ENCODE measurements at places on chromosomes 12 and 14.

- no peak for DNase-seq
These were observed 303.2 kb upstream of the LRFN5 start for GRCh38 chr14:41303506-41303905.

- DNase-seq: no peak
These were observed 27.8 kb downstream of the AACS start for GRCh38 chr12:125092872-125093680.

- DNase-seq: no peak
These were observed 23.1 kb downstream of the TMED10 start for GRCh38 chr14:75153295-75153694.

DNA sequence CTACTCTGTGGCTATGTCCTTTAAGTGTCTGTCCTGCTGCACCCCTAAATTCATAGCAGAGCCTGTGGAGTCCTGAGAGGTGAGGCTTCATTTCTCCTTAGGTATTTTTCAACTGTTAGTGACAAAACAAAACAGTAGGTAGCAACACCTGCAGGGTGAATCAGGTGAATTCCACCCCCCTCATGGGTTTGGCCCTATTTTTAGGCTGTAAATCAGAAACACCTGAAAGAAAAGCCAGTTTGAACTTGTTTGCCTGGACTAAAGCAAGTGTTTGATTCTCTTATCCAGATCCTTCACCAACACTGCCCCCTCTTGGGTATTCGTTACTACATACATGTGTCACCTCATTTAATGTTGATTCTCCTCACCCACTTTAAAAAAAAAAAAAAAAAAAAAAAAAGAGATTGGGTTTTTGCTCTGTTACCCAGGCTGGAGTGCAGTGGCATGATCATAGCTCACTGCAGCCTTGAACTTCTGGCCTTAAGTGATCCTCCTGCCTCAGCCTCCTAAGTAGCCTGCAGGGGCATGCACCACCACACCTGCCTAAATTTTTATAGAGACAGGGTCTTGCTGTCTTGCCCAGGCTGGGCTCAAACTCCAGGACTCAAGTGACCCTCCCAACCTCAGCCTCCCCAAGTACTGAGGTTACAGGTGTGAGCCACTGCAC lies 10.3 kb downstream of the TBPL2 start:
- peak; percentile 42 for DNase-seq

DNA sequence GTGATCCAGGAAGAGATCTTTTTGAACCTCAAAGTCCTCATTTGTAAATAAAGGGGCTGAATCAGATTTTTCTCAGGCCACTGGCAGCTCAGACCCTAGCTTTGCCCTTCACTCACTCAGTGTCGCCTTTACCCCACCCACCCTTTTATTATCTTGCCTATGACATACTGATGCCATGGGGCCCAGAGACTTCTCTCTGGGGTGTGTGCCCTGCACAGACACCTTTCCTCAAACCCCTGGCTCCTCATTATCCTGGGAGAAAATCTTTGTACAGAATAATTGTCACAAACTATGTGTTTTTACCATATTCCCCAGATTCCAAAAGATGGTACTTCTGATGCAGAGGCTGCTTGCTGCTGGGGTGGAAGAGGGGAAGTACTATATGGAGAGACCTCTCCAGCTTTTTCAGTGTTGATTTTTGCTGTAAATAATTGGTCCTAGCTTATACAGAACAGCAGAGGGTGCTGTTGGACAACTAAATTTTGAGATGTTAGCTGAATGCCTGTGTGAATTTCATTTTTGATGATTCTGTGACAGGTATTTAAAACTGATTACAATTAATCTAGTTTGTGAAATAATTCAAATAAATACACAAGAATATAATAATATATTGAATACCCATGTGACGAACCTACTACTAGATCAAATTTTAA lies 53.9 kb upstream of the DCD start:
- DNase-seq: peak; percentile 14

GRCh38 chr14:32510815-32511214 lies 181.7 kb downstream of the AKAP6 start:
- DNase-seq: no peak

DNA sequence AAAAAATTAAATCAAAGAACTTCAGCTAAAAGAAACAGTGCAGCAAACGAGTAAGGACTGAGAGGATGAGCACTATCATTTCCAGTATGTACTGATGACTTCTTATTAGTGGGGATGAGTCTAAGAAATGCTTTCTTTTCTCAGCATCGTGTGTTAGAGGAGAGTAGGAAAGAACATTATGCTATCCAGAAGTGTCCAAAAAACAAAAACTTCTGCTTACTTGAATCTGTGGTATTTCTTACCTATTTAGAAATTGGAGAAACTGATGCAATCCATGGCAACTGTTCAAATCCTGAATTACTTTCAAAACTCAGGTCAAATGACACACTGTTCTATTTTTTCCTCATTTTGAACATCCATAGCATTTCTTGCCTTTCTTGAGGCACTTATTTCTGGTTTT lies 23.7 kb downstream of the ABCD2 start:
- no peak for DNase-seq

- no peak for DNase-seq
These were observed 1.5 kb upstream of the GALNT6 start for GRCh38 chr12:51392556-51393237.

- DNase-seq: no peak
These were observed 42.1 kb downstream of the TMTC3 start for GRCh38 chr12:88184196-88184595.

- no peak for DNase-seq
These were observed 5.4 kb downstream of the AP1G2 start for GRCh38 chr14:23561873-23562821.

GRCh38 chr12:88706286-88706685 lies 126.0 kb upstream of the KITLG start:
- no peak for DNase-seq

- no peak for DNase-seq
These were observed 41.0 kb upstream of the NCOR2 start for GRCh38 chr12:124608450-124608870.

DNA sequence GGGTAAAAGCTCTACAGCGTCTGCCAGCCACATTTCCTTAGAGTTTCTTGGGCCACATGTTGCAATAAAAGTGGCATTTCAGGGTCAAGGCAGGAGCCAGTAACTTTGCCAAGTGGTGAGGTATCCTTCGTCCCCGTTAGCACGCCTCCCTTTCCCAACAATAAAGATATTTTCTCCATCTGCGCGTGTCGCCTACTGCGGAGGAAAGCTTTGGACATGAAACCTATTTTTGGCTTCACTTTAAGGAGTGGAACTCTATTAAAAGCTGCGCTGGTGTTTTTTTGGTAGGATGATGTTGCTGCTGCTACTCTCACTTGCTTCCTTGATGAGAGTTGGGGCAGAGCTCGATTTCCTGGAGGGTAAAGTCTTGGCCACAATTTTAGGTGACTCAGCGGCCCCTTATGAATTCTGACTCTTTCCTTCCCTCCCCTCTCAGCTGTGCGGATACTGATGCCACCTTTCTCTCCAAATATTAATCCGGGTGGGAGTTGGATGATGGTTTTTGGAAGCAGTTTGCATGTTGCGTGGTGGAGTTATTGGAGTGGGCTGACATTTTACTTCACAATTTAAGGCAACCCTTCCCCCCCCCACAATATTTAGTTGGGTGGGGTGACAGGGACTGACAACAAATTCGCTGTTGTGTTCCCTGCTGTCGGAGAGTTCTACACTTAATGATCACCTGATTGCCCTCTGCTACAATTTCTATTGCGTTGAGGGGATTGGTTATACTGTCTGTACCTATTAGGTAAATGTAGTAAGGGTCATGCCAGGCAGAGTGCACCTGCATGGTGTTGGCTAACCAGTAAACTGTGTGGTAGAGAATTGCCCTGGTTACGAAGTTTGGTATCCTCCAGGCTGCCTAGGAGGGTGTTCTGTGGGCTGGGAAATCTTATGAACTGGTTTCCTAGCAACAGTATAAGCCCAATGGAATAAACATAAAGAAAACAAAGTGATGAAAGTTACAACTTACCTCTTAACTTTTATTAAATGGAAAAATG lies 1.1 kb downstream of the CCDC91 start:
- peak; percentile 23 for DNase-seq

GRCh38 chr14:62187265-62187664 lies 425.0 kb downstream of the SNAPC1 start:
- no peak for DNase-seq

DNA sequence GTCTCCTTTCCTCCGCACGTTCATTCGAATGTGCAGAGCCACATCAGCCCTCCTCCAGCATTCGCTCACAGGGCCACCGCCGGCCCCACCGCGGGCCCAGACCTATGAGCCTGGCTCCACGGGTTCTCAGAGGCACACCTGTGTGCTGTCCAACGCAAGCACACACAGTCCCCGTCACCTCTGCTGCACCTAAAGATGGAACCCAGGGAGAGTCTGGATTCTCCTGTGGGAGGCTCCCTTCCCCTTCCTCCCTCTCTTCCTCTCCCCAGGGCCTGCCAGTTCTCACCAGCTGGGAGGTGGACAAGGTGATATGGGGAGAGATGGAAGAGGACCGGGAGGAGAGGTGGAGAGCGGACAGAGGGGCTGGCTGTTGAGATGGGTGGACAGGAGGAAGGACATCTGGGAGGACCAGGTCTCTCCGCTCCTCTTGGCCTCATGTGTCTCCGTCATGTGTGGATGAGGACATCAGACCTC lies 4.9 kb upstream of the AQP6 start:
- no peak for DNase-seq

DNA sequence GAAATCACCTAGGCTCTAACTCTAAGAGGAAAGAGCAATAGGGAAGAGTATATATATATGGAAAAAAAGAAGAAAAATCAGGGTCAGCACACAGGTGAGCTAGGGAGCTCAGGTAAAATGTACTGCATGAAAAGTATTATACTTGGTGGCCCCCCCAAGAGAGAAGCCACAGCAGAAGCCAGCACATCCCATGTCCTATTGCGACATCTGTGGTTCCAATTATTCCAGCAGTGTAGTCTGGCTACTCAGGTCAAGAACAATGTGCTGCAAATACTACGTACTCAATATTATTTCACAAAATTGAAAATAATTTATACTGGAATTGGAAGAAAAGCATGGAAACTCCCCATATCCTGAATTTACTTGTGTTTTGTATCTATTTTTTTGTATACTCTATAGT lies 85.5 kb downstream of the CEP83 start:
- DNase-seq: no peak

DNA sequence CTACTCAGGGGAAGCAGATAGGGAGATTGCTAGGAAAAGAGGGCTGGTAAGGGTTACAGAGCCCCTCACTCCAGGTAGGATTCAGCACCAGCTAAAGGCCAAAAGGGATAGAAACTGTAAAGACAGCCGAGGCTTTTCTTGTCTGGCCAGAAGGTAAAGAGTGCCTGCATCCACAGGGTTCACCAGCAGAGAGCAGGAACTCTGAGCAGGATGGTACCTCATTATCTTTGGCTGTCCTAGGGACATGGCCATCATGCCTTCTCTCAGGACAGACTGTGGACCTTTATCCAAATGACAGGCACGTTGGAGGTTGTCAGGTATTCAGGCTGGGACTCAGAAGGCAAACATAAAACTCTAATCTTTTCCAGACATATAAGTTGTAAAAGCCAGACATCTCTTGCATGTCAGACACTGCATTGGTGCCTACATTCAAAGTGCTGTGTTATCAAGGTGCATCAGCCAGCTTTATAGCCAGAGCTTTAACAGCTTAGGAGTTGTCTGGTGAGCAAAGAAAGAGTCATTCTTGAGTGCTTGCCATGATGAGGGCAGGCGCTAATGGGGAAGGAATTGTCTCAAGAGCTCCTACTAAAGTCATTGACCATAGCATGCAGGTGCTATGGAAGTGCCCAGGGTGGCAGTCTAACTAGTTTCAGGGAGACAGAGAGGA lies 89.5 kb downstream of the PELI2 start:
- no peak for DNase-seq

- DNase-seq: no peak
These were observed 211.6 kb downstream of the FBXL14 start for GRCh38 chr12:1382826-1383225.

DNA sequence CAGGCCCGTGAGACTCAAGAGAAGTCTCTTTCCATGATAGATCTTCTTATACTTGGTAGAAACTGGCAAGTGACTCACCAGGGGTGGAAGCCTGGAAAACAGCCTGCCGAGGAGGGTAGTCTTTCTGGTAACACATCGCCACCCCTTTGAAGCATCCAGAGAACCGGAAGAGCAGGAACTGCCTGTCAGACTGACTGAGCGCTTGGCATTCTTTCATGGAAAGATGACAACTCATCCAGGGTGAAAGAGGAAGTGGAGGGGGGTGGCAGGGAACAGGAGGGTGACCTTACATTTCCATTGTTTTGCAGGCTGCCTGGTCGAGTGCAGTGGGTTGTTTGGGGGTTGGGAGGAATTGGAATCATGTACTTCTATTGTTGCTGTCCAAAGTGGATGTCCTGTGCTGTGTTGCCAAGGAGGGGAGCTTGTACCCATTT lies 34.5 kb downstream of the PRKCH start:
- DNase-seq: peak; percentile 38

DNA sequence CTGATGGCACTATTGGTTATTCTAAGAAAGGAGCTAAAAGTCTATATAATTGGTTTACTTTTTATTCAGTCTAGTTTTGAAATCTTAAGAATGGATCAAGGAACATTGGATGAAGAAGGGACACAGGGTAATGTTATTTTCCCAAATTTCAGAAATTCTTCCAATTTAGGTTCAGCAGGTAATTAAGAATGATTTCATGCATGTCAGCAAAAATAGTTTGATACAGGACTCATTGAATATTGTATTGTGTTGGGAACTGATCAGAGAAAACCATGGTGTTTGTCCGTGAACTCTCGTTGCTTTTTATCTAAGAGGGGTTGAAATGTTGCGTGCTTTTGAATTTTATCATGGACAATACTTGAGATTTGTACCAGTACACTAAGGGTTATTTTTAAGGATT lies 58.6 kb downstream of the PDE3A start:
- DNase-seq: no peak

DNA sequence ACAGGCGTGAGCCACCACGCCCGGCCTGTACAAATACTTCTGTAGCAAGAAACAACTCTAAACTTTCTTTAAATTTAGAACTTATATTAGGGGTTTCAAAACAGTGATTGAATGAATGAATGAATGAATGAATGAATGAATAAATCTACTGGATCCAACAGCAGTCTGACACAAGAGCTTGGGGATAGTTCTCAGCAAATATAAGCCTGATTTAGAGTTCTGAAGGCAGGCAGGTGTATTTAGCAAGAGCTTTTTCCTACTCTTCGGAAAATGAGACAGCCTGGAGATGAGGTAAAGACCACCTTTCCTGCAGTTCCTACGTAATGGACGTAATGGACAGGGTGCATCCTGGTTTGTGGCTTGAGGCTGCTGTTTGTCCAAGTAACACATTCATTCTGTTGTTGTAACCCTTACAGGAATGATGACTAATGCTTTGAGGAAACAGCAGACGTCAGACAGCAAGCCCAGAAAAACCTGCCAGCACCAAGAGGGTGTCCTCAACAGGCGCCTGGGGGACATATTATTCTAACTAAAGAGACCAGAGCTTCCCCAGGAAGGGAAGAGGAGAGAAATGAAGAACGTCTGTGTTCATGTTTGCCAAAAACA lies 277.4 kb upstream of the SOX5 start:
- DNase-seq: no peak

- DNase-seq: no peak
These were observed 13.4 kb downstream of the VDR start for GRCh38 chr12:47891356-47891755.

DNA sequence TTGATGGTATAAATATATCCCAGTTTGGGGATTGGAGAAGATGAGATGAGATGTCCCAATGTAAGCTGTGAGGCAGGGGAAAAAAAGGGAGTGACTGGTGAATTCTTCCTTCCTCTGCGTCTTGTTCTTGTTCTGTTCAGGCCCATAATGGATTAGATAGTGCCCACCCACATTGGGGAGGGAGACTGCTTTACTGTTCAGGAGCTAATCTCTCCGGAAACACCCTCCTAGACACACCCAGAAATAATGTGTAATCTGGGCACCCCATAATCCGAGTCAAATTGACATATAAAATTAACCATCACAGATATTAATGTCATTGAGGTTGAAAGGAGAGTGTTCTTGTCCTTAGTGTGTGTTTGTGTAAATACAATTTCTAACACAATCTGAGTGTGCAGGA lies 29.3 kb downstream of the ETV6 start:
- no peak for DNase-seq
